Psoas muscle (tissue), 8 donors: ENCODE measurements at places on chromosomes 2 and 18. TPM values are rescaled to one million over a fixed set of nuclear protein-coding genes. Genes with fewer than 3 reads are reported as not detected.

Gene MBP
- polyA plus RNA-seq: 16.4 TPM

Gene CCDC141
- polyA plus RNA-seq: 2.4 TPM

Gene POTEI
- not detected for polyA plus RNA-seq

Gene LOXHD1
- polyA plus RNA-seq: 0.30 TPM

Gene WNT10A
- 0.01 TPM for polyA plus RNA-seq

Gene CIB4
- polyA plus RNA-seq: not detected

Gene RGPD8
- 1.2 TPM for polyA plus RNA-seq

Gene EVX2
- not detected for polyA plus RNA-seq

DNA sequence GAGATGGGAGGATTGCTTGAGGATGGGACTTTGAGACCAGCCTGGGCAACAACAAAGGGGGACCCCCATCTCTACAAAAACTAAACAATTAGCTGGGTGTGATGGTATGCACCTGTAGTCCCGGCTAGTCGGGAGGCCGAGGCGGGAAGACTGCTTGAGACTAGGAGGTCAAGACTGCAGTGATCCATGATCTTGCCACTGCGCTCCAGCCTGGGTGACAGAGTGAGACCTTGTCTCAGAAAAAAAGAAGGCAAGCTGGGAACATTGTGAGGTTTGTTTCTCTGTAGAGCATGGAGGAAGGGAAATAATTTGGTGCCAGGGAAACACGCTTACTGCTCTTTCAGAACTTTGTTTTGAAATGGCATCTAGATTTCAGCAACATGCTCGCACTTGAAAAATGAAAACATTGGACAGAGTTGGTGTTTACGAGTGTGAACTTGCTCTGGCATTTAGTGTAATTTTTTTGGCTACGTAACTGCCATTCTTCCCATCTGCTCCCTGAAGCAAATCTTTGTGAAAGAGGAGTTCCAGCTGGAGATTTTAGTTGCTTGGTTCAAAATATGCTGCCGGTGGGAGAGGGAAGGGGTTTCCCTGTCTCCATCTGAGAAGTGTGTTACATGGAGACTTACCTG lies 125.6 kb upstream of the DLX2 start:
- DNase-seq: no peak

- DNase-seq: no peak
Observed at GRCh38 chr2:111127351-111127750, 6.6 kb downstream of the BCL2L11 start.

DNA sequence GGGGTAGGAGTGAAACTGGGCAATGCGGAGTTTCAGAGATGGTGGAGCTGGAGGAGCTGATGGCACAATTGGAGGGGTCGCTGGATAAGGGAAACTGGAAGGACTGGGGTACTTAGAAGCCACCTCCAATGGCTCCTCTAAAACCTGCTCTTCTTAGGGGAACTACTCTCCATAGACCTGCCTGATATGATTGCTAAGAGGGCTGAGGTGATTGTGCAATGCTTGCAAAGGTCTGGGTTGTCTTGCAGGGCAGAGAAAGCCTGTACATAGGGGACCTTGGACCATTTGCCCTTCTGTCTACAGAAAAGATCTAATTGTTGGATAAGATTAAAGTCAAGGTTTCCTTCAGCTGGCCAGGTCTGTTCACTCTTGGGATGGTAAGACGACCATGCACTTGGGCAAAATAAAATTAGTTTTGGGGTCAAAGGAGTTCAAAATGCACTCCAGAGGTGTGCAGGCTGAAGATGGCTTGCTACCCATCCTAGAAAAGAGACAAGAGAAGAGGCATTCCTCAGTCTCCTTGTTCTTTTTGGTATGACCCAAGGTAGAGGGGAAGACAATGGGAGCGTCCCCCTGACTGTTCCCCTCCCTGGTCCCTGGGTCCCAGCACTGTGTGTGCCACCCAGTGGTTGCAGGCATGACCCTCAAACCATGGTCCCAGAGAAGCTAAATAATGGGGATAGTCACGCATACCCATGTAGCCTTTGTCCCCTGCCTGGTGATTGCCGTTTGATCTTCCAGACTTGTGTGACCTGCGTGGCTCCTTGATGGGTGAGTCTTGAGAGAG lies 41.1 kb downstream of the STK17B start:
- DNase-seq: no peak

GRCh38 chr2:119013671-119014070 lies 71.7 kb downstream of the MARCO start:
- DNase-seq: no peak

GRCh38 chr18:79058007-79058406 lies 11.2 kb upstream of the ATP9B start:
- no peak for DNase-seq

- DNase-seq: no peak
Observed at GRCh38 chr2:45388541-45389100, 222.4 kb downstream of the SRBD1 start.

- no peak for DNase-seq
Observed at GRCh38 chr2:42769583-42770287, 5.8 kb upstream of the OXER1 start.

DNA sequence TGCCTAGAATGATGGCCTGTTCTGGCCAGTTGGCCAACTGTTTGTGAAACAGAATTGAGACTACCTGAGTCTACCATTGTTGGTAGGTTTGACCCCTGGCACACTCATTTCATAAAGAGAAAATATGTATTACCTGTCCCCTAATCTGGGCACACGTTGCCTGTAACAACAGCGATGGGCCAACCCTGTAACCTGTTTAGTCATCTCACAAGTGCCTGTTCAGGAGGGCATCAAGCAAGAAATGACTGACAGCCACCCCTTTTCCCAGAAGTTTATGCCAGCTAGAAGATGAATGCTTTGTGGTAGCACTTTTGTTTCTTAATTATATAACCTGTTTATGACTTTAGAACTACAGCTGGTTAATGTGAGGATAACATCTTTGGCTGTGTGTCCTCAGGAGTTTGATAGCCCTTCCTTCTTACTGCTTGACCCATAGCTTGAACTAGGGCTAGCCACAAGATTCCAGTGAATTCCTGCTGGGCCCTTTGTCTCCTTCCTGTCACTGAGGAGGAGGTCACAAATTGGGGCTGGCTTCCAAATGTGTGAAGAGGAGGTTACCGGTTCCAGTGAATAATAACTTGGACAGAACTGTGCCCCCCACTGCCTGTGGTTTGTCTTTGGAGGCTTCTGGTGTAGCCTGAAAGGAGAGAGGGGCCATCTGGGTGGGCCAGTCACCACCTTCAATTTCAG lies 273.9 kb upstream of the EPAS1 start:
- no peak for DNase-seq

DNA sequence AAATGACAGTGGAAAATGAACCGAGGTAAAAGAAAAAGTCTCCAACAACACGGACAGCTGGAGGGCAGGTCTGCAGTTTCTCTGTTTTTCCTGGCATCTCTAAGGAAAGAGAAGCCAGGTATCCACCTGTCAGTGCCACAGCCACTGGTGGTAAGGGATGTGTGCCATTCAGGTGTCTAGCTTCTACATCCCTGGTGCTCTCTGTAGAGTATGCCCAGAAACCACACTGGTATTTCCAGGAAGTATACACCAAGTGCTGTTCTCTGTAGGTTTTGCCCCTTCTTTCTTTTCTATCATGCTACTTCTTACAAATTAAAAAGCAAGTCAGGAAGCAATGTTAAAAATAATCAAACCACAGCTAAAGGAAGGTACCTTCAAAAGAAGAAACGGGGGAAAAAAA lies 7.6 kb upstream of the AGFG1 start:
- no peak for DNase-seq

GRCh38 chr18:61209801-61210200 lies 123.4 kb upstream of the CDH20 start:
- DNase-seq: no peak

DNA sequence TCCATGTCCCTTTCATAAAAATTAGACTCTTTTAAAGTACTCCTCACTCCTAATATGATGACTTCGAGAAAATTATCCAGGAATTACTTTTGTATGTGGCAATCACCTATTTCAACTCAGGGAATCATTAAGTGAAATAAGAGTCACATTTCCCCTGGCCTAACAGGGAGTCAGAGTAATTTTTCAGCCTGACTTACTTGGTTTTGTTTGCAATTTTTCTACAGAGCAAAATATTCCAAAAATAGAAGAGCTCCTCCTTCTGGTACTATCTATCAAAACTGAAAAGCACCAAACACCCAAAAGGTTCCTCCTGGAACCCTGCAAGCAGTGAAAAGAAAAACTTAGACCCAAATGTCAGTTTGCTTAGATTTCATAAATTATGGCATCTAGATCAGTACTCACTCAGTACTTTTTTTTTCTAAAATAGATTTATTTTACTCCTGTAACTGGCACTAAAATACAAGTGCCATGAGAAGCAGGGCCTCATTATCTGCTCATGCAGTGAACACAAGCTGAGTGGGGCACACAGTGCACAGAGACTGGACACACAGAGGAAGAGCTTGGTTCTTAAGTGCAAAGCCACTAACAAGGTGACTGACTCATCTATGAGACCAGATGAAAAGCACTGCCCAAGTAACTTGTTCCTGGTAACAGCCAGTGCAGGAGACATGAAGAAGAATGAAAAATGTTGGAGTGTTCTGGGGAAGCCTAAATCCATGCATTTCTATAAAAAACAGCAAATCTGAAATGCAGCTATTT lies 28.7 kb downstream of the ACAA2 start:
- no peak for DNase-seq
